ENCODE measurements at places on chromosomes 2 and 18.

DNA sequence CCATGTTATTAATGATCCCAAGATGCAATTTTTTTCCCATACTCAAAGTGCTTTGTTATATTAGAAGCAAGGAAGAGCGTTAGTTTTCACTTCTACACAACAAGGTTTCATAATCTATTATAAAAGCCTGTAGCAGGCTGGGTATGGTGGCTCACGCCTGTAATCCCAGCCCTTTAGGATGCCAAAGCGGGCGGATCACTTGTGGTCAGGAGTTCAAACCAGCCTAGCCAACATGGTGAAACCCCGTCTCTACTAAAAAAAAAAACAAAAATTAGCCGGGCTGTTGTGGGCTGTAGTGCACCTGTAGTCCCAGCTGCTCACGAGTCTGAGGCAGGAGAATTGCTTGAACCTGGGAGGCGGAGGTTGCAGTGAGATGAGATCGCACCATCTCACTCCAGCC, 19.0 kb upstream of the SERPINB2 start:
- no peak for DNase-seq

DNA sequence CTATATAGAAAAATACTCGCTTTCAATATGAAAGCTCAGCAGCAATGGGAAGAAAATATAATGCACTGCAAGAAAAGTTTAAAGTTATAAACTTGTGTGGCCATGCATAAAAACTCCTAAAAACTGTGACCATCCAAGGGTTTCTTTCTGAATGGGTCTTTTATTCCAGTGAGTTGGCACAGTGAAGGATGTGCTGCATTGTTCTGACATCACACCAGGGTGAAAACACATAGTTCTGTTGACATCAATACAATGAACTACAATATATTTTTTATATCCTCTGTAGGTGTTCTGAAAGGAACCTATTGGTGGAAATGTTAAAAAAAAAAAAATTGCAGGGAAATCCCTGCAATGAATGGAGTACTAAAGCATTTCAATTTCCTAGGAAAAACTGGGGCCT, 80.2 kb downstream of the CDH20 start:
- no peak for DNase-seq

DNA sequence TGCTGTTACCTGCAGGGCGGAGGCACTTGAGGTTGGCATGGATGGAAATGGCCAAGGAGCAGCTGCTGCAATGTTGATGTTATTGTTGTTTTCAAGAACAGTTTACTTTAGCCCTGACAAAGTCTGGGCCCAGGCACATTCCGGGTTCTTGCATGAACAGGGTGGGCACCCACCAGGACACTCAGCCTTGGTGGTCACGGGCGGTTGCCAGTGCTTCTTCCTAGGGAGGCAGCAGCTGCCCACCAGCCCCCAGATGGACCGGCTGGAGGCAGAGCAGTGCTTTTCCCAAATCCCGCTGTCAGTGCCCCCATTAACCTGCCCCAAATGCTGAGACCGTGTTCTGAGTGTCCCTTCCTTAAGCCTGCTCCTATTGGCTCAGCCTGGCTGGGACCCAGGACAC, 38.5 kb upstream of the B3GNT7 start:
- no peak for DNase-seq

DNA sequence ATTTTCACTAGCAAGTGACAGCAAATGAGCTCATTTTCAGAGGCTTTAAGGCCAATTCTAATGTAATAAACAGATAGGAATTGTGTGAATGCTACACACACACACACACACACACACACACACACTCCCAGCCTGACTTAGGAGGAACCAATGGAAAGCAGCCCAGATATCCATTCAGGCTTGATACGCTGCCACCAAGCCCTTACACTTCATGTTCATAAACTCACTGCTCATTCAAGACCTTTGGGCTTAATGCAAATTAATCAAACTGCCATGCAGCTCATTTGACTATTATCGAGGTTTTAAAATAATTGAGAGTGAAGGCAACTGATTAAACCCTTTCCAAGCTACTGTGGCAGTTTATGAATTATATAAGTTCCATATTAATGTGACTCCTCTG, 298.9 kb upstream of the NCKAP5 start:
- DNase-seq: no peak

GRCh38 chr2:191687867-191688266, 9.9 kb downstream of the NABP1 start:
- no peak for DNase-seq

DNA sequence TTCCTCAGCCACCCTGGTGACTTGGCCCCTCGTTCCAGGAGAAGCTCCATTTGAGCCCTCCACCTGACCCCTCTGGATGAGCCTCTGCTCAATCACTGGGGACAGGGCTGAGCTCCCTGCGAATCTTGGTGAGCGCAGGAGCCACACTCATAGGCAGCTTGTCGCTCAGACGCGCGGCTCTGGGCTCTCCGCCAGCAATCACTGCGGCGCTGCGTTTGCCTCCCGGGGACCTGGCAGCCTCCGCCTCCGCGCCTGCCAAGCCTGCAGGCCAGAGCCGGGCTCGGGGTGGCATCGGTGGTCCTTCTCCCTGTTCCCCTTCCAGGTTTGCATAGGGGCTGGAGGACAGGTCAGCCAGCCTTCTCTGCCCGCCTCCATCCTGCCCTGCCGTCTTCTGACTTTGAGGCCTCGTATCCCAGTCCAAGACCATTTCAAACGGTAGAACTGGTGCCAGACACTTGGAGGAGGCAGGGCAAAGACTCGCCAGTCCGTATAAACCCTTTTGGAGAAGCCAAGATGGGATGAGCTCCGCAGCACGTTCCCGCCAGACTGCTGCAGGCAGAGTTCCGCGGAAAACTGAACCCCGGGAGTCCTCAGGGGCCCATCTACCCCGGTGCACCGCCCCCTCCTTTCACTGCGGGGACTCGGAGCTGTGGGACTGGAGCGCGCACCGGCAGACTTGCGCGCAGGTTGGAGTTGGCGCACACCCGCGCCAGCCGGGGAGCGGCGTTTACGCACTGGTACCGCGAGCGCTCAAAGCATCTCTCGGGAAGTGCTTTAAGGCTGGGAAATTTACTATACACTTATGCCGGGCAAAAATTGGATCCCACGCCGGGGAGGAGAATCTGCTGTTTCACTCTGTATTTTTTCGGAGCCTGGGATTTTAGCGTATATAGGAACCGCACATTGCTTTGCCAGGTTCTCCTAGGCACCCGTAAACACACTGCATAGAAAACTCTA, 1.1 kb upstream of the TACR1 start:
- DNase-seq: peak; percentile 44

- no peak for DNase-seq
Observed at GRCh38 chr2:224025874-224026273, 13.2 kb downstream of the SERPINE2 start.

- no peak for DNase-seq
Observed at GRCh38 chr2:18940184-18940583, 350.8 kb upstream of the NT5C1B start.

GRCh38 chr2:25561136-25561850, 112.1 kb downstream of the DTNB start:
- DNase-seq: no peak

GRCh38 chr18:48303883-48304282, 105.3 kb downstream of the ZBTB7C start:
- DNase-seq: no peak

DNA sequence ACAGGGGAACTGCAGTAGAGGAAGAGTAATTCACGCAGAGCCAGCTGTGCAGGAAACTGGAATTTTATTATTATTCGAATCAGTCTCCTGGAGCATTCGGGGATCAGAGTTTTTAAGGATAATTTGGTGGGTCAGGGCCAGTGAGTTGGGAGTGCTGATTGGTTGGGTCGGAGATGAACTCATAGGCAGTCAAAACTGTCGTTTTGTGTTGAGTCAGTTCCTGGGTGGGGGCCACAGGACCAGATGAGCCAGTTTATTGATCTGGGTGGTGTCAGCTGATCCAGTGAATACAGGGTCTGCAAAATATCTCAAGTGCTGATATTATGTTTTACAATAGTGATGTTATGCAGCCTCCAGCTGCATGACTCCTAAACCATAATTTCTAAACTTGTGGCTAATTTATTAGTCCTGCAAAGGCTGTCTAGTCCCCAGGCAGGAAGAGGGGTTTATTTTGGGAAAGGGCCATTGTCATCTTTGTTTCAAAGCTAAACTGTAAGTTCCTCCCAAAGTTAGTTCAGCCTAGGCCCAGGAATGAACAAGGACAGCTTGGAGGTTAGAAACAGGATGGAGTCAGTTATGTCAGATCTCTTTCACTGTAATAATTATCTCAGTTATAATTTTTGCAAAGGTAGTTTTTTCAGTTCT, 67.0 kb downstream of the ASAP2 start:
- DNase-seq: no peak

DNA sequence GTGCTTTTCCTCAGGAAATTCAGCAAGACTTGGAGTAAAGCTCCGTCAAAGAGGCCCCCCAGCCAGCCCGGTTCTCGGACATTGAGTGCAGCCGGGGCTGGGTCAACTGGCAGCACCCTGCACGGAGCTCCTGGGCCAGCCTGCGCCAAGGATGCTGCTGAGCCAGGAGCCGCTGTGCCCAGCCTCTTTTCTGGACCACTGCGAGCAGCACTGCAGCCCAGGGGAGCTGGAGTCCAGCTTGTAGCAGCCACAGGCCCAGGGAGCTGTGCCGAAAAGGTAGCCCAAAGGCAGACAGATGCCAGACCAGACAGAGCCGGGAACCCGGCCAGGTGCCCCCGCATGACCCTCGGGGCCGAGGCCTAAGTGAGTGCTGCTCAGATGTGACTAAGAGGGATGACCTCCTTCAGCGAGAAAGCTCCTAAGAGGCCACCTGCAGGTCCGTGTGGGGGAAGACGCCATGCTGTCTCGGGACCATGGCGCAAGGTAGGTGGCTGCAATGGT, 7.3 kb downstream of the CLHC1 start:
- no peak for DNase-seq

DNA sequence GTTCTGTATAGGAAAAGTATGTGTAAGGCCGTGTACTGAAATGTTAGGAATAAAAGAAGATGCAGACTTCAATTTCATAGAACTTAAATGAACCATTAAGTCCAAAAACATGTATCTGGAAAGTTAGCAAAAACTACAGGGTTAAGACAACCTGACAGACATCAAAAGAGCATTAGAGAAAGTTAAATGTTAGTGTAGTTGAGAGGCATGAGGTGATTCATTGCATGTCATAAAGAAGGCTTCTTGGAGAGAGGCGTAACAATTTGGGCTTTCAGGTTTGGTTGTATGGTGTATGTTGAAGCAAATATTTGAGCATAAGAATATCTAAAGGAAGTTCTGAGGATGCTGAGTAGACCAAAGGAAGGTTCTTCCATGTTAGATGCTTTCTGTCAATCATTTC, 6.3 kb downstream of the EPC2 start:
- DNase-seq: no peak

DNA sequence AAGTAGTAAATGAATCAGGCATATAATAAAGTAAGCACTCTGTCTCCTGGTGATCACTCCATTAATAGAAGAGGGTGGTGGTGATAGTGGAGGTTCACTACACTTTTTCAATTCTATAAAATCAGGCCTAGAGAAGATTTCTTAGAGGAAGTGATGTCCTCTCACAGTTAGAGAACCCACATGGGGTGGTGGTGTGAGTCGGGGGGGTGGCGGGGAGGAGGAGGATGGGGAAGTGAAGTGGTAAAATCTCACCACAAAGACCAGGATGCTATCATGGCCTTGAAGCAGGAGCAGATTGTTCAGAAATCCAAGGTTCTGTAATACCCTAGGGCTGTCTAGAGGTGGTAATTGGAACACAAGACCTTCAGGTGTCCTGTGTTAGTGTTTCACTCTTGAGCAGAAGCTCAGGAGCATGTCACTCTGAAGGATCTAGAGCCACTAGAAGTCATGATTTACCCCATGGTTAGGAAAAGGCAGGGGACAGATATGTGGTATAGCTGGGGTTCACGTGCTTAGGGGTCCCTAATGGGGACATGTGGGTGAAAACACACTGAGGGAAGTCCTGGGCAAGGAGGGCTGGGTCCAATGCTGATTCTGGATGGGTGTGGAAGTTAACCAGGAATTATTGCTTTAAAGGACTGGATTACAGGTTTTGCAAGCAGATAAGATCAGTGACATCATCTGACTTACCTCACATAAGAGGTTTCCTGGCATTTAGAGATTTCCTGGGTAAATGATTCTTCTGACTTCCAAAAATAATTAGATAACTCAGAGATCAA, 31.0 kb downstream of the RNF125 start:
- DNase-seq: no peak

GRCh38 chr2:28296904-28297303, 95.8 kb upstream of the FOSL2 start:
- DNase-seq: peak; percentile 84

DNA sequence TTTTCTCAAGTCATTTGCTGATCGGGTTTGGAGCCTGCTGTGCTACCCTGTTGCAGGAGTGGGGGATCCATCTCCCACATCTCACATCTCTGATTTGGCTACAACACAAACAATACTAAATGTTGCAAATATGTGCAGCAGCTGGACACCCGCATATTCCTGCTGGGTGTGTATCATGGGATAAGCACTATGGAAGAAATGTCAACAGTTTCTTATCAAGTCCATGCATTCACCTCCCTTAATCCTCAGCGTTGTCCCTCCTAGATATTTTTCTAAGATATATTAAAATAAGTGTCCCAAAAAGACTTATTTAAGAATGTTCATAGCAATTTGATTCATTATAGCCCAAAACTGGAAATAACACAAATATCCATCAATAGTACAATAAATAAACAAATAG, 303.7 kb downstream of the TRIB2 start:
- DNase-seq: no peak

GRCh38 chr2:74198461-74199274, at the start of gene MTHFD2:
TSS of gene MTHFD2 (plus strand) at chr2:74198615. CDS start at chr2:74198642, 27 bp downstream.
- DNase-seq: peak; percentile 99

GRCh38 chr2:38492042-38492615, 110.6 kb downstream of the HNRNPLL start:
- DNase-seq: no peak

DNA sequence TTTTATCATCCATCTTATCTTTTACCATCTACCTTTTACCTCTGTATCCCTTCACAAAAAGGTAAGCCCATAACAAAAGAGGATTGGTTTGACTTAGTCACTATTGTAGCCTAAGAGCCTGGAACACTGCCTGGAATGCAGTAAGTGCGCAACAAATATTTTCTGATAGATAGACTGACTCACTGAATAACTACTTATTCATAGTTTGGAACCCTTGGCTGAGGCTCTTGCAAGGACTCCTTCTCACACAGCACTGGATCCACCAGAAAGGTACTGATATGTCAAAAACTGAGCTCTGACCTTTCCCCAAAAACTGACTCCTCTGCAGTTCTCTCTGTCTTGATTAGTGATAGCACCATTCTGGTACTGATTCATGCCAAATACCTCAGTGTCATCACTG, 426.7 kb downstream of the SETBP1 start:
- peak; percentile 68 for DNase-seq

Measured in fibroblast of skin of back (primary cell).